ENCODE measurements at places on chromosomes 5 and 9. TPM values are rescaled to one million over a fixed set of nuclear protein-coding genes. Genes with fewer than 3 reads are reported as not detected.
A peak's percentile ranks its signal among the peaks of the same experiment; 100 is the strongest.

DNA sequence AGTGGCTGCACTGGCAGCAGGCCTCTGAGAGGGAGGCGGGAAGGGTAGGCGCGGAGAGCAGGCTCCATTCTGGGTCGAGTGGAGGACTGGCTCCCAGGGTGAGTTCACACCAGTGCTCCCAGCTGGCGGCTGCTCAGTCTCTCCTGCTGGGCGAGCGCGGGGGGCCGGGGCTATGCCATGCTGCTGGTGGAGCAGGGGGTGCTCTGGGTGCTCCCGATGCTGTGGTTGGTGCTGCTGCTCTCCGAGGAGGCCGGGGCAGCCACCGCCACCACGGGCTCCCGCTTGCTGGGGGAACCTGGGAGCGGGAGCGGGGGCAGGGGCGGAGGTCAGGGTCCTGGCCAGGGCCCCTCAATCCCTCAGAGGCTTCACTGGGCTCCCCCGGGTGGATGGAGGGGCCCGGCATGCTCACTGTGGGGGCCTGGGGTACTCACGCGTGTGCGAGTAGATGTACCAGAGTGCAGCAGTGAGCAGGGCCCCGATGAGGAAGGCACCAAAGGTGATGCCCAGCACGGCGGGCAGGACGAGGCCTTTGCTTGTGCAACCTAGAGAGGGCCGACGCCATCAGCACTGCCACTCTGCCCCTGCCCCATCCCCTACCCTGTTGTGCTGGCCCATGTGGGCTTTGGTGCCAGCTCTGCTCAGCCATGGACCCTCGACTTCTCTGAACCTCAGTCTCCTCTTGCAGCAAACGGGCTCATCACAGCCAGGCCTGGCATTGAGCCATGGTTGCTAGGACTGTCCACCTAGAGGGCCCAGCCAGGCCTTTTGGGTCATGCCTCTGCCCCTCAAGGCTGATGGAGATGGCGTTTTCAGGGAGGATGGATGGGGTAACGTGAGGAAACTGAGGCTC lies 13.1 kb downstream of the FPGS start:
- DNase-seq, result no peak

GRCh38 chr5:173984218-173984617 lies 4.8 kb upstream of the C5orf47 start:
- no peak for DNase-seq

- no peak for DNase-seq
Observed at GRCh38 chr5:68757006-68757405, 336.8 kb upstream of the SLC30A5 start.

DNA sequence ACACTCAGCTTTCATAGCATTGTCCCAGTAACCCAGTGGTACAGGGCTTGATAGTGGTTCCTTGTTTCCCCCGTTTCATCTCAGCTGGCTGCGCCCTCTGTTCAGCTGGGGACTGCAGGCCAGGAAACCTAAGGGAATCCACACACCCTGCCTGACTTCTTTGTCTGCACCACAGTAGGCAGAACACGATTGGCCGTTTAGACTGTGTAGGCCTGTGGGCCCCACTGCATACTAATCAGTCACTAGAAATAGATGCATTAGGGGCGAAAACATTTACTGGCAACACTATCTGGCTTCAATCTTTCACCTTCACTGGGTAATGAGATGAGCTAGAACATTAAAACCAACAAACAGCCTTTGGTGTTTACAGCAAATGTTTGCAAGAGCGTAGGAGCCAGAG lies 512.7 kb upstream of the BRINP1 start:
- no peak for DNase-seq

DNA sequence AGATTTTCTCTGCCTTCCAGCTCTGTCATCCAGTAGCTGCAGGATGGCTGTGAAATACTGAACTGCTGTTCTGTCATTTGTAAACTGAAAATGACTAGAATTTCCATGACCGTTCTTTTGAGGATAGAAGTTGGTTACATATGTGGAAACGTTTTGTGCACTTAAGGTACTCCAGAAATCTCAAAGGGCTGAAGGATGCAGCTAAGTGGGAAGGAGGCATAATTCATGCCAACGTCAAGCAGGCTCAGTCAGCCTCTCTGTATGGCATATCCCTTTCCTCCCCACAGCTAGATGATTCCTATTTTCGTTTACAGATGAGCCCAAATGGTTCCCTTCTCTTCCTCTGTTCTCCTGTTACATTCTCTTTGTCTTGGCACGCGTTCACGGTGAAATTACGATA lies 257.6 kb downstream of the FBXL7 start:
- DNase-seq, result no peak

- DNase-seq, result peak; percentile 96
Observed at GRCh38 chr5:151080613-151081430, at the start of gene TNIP1. Gene TNIP1 (minus strand): TSS chr5:151081034. CDS start chr5:151065095, 15,939 bp downstream.

DNA sequence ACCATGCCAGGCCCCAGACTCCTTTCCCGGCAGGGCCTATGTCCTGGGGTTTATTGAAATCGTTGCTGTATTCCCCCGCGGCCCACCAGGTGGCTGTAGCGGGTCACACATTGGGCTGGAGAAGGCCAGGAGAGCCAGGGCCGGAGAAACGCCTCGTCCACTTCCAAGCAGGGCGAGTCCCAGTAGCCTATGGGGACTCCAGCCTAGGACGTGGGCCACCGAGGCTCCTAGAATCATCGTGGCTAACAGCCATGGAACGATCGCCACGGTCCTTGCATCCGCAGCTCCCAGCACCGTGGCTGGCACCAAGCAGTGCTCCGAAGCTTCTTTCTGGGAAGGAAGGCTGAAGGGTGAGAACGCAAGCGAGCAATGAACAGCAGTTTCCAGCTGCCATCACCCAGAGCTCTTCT lies 87.7 kb downstream of the ENTREP1 start:
- peak; percentile 39 for DNase-seq

- peak; percentile 60 for DNase-seq
Observed at GRCh38 chr9:132878695-132879456, at the start of gene SPACA9. Gene SPACA9 (plus strand): TSS chr9:132878898. CDS start chr9:132883948, 5,050 bp downstream.

DNA sequence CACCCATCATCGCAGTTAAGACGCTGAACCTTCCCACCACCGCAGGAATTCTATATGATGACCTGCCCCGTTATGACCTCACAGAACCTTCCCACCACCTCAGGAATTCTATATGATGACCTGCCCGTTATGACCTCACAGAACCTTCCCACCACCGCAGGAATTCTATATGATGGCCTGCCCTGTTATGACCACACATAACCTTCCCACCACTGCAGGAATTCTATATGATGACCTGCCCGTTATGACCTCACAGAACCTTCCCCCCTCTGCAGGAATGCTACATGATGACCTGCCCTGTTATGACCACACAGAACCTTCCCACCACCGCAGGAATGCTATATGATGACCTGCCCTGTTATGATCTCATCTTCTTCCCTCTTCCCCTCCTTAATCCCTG lies 64.3 kb downstream of the IRX1 start:
- peak; percentile 17 for DNase-seq

- no peak for DNase-seq
Observed at GRCh38 chr9:92664394-92665152, 5.4 kb downstream of the IPPK start.

DNA sequence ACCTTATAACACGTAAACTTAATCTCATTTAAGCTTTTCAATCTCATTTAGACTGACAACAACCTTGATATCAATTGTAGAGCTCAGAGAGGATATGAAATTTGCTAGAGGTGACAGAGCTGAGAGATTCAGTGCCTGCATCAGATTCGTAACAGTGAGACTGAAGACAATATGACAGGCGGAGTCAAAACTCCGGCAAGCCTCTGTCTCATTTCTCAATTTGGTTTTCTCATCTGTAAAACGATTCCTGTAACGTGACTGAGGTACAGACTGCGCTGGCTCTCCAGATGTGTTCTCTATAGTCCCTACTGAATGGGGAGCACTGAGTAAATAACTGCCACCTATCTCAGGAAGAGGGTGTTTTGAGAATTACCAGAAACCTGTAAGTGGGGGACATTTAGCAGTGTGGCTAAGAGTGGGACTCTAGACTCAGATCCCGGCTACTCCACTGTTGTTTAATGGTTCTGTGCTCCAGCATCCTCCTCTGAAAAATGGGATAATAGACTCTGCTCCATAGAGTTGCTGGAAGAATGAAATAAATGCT lies 3.0 kb upstream of the MCIDAS start:
- no peak for DNase-seq

The SPINK4 gene
- total RNA-seq, result not detected
